Left lung (tissue), 14 donors: ENCODE measurements at places on chromosomes 1 and 21. TPM values are rescaled to one million over a fixed set of nuclear protein-coding genes. Genes with fewer than 3 reads are reported as not detected.

DNA sequence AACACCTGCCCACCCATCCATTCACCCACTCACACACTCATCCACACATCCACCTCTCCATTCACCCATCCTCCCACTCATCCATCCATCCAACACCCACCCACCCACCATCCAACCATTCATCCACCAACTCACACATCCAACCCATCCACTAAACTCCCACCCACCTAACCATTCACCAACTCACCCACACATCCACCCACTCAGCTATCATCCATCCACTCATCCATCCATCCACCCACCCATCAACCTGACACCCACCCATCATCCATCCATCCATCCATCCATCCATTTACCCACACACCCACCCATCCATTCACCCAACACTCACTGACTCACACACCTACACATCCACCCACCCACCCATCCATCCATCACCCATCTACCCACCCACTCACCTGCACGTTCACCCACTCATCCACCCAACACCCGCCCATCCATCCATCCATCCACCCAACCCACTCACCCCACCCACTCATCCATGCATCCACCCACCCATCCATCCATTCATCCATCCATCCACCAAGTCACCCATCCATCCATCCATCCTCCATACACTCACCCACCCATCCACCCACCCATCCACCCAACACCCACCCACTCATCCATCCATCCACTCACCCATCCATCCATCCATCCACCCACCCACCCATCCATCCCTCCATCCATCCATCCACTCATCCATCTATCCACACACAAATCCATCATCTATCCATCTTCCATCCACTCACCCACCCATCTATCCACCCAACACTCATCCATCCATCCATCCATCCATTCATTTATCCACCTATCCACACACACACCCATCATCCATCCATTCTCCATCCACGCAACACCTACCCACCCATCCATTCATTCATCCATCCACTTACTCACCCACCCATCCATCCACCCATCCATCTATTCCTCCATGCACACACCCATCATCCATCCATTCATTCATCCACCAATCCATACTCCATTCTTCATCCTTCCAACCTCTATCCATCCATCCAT lies 17.4 kb upstream of the PRDM16 start:
- DNase-seq = no peak

GRCh38 chr21:37869661-37870060 lies 46.6 kb downstream of the KCNJ6 start:
- no peak for DNase-seq

DNA sequence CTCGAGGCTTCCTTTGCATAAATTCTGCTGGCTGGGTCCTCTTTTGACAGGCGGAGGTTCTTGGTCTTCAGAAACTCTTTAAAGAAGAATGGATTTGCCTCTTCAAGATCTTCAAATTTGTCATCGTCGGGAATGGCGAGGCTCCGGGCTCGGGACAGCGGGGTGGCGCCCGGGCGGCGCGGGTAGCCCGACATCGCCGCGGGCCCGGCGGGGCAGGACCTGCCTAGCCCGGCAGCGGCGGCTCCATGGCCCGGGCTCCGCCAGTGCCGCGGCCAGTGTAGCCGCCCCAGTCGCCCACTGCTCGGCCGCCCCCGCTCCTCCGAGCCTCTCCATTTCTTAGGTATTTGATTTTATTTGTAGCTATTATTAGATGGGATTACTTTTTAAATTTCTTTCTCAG lies 22.1 kb upstream of the TNN start:
- no peak for DNase-seq

DNA sequence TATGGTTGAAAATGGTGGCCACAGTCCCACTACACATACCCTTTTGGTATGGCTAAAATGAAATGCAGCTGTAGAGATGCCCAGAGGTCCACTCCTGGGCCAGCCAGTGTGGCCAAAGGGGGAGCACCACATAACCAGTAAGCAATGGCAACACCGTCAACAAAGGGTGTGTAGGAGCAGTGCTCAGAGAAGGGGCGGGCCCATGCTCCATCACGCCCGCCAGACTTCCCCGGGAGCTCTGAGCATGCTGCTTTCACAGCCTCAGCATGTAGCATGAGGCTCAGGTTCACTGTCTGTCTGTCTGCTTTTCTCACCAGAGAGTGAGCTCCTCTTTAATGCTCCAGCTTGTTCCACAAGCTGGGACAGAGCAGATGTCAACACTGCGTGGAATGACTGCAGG lies 537.6 kb downstream of the MATN1 start:
- no peak for DNase-seq

DNA sequence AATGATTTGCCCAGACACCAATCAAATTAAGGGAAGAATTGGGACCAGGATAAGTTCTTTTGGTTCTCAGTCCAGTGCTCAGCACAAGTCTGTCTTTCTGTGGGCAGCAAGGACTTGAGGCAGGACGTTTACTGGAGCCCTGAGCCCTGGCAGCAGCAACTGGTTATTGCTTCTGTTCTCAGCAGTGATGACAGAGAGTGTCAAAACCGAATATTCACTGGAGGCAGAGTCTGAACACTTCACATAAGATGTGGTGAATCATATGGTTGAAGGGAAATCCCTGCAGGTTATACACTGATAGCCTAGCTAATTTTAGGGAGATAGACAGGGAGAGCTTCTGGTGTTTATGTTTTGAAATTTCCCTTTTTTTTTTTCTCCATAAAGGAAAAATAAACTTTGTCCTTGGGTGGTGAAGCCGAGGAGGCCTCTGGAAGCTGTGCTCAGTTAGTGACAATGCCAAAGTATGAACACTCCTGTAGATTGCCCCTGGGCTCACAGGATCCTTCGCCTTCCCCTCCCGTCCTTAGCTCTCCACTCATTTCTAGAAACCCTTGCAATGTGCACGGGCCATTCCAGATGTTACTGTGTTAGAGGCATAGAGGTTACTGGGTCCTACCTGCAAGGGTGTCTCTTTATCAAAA lies 26.3 kb upstream of the TSPAN2 start:
- no peak for DNase-seq

The LIPI gene
- polyA plus RNA-seq = 0.90 TPM
